Effector memory CD4-positive, alpha-beta T cell (primary cell): ENCODE measurements at places on chromosomes 4 and X.
A peak's percentile ranks its signal among the peaks of the same experiment; 100 is the strongest.

GRCh38 chr4:140149846-140150635, 3.9 kb downstream of the MAML3 start:
- DNase-seq = peak; percentile 41

- no peak for DNase-seq
Observed at GRCh38 chr4:53863158-53863557, 201.2 kb downstream of the CHIC2 start.

GRCh38 chrX:110732266-110732665, 63.4 kb downstream of the CHRDL1 start:
- DNase-seq = no peak

- DNase-seq = no peak
Observed at GRCh38 chr4:53168228-53168627, 197.6 kb downstream of the SCFD2 start.
